ENCODE measurements at places on chromosomes 2 and 18.

DNA sequence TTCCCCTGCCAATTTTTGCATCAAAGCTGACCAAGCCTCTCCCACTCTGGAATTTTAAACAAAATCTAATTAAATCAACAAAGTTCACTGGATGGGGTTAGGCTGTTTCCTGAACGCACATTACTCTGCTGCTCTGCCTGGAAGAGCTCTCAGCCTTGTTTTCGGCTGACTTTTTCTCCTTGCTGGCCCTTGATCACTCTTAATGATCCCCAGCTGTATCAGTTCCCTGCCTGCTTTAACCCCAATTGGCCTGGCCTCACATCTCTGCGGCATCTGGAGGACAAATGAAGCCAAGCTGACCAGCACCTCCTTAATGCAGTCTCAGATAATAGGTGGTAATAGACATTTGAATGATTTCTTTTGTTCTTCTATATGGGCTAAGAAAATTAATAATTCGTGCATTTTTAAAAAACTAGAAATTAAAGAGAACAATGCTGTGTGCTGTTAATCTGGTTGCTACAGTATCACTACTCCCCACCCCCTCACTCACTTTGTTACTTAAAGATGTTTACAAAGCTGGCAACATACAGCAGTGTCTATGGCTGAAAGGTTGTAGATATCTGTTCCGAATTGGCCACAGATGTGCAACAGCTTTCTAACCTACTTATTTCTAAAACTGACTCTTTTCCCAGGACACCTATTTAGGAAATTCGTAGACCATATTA, 415.2 kb upstream of the KCNH7 start:
- H3K27me3 ChIP-seq = no peaks in the 10 kb centered on the region
- H3K36me3 ChIP-seq = no peaks in the 10 kb centered on the region
- H3K4me1 ChIP-seq = no peaks in the 10 kb centered on the region

DNA sequence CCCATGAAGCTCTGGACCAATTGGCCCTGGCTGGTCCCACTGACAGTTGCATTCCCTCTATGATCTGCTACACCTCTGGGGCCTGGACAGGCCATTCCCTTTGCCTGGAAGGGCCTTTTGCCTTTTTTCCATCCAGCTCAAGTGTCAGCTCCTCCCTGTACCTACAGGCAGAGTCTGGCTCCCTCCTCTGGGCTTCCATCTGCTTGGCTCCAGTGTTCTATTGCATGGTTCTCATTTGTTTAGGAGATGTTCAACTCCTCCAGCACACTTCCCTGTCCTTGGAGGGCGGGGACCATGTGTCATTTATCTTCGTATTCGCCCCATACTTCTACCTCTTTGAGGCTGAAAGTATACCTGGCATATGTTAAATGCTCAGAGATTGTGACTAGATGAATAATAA, 61.1 kb downstream of the PRKCE start:
- DNase-seq = peak; percentile 14
- H3K27ac ChIP-seq = no peak overlapping the region
- no peak overlapping the region for H3K4me3 ChIP-seq

- no peaks in the 10 kb centered on the region for H3K27me3 ChIP-seq
- DNase-seq = no peak
- peaks cover 70% of the 10 kb centered on the region for H3K4me1 ChIP-seq
- H3K4me3 ChIP-seq = no peak overlapping the region
- no peaks in the 10 kb centered on the region for H3K36me3 ChIP-seq
Measured at GRCh38 chr2:200604571-200605255, 18.9 kb downstream of the AOX1 start.

DNA sequence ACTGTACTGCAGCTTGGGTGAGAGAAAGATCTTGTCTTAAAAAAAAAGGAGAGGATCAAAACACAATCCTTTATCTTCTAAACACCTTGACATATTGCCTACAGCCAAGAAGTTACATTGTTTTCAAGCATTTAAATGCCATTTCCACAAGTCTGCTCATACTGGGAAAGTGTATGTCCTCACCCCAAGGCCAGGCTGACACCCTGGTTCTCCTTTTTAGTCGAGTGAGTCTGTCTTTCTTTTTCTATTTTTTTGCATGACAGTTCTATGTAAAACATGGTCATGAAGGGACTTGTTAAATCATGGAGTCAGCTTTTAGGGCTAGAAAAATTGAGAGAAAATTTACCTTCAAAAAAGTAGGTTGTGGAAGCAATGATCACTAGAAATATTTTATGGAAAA, 233.3 kb downstream of the FAM210A start:
- H3K4me3 ChIP-seq = no peak overlapping the region
- no peaks in the 10 kb centered on the region for H3K36me3 ChIP-seq
- DNase-seq = no peak
- H3K4me1 ChIP-seq = no peaks in the 10 kb centered on the region
